Aorta (tissue), 5 donors: ENCODE measurements at places on chromosomes 5 and 9. TPM values are rescaled to one million over a fixed set of nuclear protein-coding genes. Genes with fewer than 3 reads are reported as not detected.

ADAMTSL1 gene
- total RNA-seq = 54.2 TPM

ZNF618 gene
- total RNA-seq = 17.3 TPM

PAPPA gene
- 13.2 TPM for total RNA-seq

RMI1 gene
- total RNA-seq = 2.9 TPM

- no peak overlapping the region for H3K4me3 ChIP-seq
- no peaks in the 10 kb centered on the region for H3K27me3 ChIP-seq
Measured at GRCh38 chr5:150598821-150599273, 41.6 kb upstream of the SYNPO start.

GRCh38 chr9:127923046-127923445 lies 6.2 kb upstream of the ST6GALNAC4 start:
- H3K36me3 ChIP-seq = no peaks in the 10 kb centered on the region
- H3K4me1 ChIP-seq = no peaks in the 10 kb centered on the region
- H3K4me3 ChIP-seq = no peak overlapping the region
- H3K27me3 ChIP-seq = no peaks in the 10 kb centered on the region
- H3K27ac ChIP-seq = no peak overlapping the region

DNA sequence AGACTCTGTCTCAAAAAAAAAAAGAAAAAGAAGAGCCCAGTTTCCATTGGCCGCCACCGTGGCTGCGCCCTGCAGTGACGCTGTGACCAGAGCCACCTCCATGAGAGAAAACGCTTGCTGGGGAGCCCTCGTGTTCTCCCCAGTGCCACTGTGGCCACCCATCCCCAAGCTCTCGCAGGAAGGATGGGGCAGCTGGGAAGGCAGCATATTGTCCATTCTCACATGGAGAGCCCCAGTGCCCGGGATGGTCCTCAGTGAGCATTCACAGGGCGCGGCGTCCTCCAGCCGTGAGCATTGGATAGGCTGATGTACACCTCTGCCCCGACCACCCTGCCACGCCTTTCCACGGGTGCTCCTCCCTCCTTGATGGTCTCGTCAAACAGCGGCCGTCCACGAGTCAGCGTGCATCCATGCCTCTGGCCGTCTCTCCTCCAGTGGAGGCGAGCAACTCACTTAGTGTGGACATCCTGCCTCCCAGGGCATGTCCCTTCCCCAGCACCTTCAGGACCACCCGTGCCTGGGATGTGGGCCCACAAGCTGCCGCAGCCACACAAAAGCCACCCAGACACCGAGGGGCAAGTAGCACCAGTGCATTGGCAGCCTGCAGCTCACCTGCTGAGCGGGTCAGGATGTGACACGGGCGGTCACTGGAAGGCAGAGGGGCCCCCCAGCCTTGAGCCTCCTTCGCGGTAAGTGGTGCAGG lies 23.4 kb upstream of the SLC6A19 start:
- H3K27me3 ChIP-seq = no peaks in the 10 kb centered on the region
- no peaks in the 10 kb centered on the region for H3K4me1 ChIP-seq
- H3K36me3 ChIP-seq = no peaks in the 10 kb centered on the region
- DNase-seq = peak; percentile 69

GRCh38 chr5:168307022-168307421 lies 15.6 kb downstream of the WWC1 start:
- no peak for DNase-seq
- H3K27me3 ChIP-seq = no peaks in the 10 kb centered on the region
- no peaks in the 10 kb centered on the region for H3K36me3 ChIP-seq
- H3K4me3 ChIP-seq = no peak overlapping the region
- no peaks in the 10 kb centered on the region for H3K4me1 ChIP-seq

DNA sequence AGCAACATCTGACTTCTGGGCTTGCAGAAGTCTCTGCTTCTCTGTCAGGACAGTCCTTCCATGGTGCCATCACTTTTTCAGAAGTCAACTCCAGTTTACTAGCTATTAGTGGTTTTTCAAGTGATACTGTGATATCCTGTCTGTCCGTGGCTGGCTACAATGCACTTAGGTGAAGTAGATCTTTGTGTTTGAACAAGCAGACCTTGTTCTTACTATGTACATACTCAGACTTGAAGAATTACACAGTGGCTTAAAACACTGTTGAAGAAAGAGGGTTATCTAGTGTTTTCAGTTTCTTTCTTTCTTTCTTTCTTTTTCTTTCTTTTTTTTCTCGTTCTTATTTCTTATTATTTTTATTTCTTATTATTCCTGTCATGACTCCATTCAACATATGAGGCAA lies 228.7 kb downstream of the NTRK2 start:
- no peaks in the 10 kb centered on the region for H3K4me1 ChIP-seq
- no peaks in the 10 kb centered on the region for H3K27me3 ChIP-seq
- H3K27ac ChIP-seq = no peak overlapping the region
- H3K36me3 ChIP-seq = no peaks in the 10 kb centered on the region
- no peak for DNase-seq
